ENCODE measurements at places on chromosomes 7 and 10.

DNA sequence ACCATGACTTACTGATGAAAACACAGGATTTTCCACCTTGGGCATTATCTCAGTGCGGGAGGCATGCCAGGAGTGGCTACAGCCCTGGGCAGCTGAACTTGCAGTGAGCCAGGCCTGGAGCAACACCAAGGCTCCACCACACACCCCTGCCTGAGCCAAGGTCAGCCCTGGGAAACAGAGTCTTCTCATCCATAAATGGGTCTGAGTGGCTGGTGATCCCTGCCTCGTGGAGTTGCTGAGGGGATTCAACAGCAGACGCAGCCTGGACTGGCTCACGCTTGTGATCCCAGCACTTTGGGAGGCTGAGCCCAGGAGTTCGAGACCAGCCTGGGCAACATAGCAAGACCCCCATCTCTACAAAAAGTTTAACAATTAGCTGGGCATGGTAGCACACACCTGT is 32.2 kb downstream of the SPOCK2 start:
- DNase-seq = no peak

- no peak for DNase-seq
Measured at GRCh38 chr7:15886626-15887025, 200.1 kb upstream of the MEOX2 start.

GRCh38 chr10:132893090-132893489 is 49.3 kb downstream of the CFAP46 start:
- no peak for DNase-seq

GRCh38 chr10:101721806-101722205 is 26.8 kb upstream of the FBXW4 start:
- DNase-seq = no peak

- no peak for DNase-seq
Measured at GRCh38 chr7:129652914-129653313, 41.4 kb downstream of the NRF1 start.

DNA sequence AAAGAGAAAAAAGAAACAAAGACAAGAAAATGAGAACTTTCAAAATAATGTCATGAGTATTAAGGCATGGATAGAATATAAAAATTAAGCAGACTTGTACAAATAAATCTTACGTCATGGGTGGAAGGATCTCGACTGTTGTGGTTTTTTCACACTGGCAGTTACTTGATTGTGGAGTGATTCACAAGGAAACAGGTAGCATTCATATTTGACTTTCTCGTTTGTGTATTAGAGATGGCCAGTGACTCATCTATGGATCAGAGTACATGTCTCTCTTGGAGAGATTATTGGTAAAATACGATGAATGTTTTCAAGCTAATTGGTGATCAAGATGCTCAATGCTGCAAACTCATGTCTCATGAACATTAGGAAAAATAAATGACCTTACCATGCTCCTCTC is 564.3 kb downstream of the GATA3 start:
- DNase-seq = no peak

DNA sequence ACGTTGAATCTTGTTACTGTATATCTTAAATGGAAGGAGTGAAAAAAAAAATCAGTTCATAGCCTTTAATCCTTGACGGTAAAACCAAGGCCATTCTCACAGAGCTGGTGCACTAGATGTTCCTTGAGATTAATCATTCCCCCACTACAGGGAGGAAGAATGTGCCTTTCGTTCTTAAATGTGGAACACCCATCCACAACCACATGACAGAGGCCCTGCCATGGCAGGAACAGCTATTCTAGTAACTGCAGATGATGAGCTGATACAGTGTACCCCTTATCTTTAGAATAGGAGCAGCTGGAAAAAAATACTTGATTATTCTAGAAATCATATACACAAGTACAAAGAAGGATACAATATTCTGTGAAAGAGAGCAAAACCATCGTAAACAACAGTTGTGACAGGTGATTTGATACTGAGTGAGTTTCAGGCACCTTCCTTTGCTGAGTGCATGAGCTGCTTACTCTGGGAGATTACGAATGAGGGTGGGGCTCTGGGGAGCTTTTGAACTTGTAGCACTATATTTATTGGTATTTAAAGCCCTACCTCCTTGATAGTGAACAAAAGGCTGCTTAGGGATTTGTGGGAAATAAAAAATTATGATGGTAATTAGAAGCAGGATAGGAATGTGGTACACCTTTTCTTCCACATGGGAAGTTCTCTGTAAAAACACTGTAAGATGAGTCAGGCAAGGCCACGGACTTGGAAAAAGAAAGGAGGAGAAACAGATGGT is 244.4 kb upstream of the SLC26A5 start:
- no peak for DNase-seq
